HT-29 (cell line): ENCODE measurements at places on chromosomes 6 and 20. TPM values are rescaled to one million over a fixed set of nuclear protein-coding genes. Genes with fewer than 3 reads are reported as not detected.

DNA sequence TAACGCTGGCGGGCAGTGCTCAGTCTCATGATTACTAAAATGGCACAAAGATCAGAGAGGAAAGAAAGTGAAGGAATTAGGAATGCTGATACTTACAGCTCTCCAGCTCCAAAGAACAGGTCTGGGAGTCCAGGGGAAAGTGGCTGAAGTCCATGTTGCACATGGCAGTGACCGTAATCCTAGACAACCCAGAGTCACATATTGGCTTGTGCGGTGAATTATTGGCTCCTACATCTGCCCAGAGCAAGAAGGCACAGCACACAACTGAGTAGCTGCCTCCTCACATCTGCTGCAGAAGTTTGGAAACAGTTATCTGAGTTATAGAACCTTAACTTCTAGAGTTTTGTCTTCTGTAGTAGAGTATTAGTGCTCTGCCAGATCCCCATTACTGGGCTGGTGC, 47.2 kb downstream of the GABRR2 start:
- no peak for DNase-seq

- DNase-seq = no peak
These were observed 81.3 kb upstream of the SIRPA start for GRCh38 chr20:1813674-1814635.

DNA sequence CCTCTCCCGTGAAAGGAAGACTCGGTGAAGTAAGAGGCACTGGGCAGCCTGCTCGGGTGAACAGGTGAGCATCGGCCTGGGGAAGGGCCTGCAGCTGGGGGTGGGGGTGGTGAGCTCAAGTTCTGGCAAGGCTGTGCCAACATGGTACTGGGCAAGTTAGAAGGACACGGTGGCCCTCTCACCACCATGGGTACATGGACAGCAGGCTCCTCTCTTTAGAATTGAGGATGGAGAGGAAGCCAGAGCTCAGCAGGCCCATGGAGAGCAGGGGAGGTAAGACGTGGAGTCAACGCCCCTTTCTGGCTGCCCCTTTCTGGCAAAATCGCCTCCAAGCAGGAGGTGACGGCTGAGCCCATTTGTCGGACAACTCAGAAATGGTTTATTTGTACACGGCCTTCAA, 135.6 kb downstream of the ANKRD60 start:
- no peak for DNase-seq

DNA sequence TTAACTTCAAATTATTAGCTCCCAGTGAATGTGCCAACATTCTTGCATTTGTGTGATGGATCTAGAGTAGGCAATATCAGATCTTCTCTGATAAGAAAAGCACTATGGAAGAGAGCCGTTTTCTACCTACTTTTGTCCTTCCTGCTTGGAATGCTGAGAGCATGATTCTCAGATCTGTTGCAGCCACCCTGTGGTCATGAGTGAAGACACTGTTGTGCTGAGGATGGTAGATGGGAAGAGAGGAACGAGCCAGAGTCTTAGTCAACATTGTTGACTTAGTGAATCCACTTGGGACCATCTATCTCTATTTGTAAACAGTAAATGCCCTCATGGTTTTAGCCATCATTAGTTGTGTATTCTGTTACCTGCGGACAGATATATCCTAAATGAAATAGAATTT, 202.6 kb downstream of the CD109 start:
- DNase-seq = no peak

DNA sequence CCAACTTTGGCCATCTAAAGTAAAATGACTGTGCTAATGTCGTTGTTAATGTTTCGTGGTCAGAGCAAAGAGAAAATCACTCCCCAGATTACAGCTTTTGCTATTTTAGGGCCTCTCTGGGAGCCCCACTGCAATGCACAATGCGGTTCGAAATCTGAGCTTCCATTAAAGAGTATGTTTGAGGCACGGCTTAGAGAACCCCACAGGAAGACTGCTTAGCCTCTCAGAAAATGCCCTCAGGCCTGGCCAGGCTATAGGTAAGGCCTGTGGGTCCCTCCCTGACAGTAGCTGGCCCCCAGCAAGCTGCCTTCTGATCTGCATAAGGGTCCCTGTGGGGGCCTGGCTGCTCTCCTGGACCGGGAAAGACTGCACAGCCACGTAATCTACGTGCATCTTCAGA, 274.6 kb downstream of the PTPRT start:
- DNase-seq = no peak

Gene ANKRD66
- not detected in 2 replicates for total RNA-seq

Gene PHF3
- total RNA-seq = 24.3 and 25.0 TPM in 2 replicates

Gene POPDC3
- total RNA-seq = not detected in 2 replicates

Gene ARFGAP1
- total RNA-seq = 142 and 150 TPM in 2 replicates

DNA sequence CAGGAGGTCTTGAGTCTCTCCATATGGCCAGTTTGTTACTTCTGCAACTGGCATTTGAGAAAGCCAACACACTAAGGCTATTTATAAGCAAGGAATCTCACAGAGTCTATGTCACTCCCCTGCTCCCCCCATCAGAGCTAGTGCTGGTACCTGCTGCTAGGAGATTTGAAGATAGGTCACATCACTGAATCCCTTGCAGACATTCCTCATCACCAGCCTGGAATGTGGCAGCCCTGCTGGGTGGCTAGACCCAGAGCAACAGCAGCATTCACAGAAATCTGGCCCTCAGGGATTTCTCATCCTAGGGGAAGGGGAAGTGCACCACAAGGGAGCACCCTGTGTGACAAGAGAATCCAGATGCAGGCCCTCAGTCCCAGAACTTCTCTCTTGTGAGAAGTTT, 672.1 kb downstream of the HACE1 start:
- no peak for DNase-seq

Gene BPIFB4
- not detected in 2 replicates for total RNA-seq

DNA sequence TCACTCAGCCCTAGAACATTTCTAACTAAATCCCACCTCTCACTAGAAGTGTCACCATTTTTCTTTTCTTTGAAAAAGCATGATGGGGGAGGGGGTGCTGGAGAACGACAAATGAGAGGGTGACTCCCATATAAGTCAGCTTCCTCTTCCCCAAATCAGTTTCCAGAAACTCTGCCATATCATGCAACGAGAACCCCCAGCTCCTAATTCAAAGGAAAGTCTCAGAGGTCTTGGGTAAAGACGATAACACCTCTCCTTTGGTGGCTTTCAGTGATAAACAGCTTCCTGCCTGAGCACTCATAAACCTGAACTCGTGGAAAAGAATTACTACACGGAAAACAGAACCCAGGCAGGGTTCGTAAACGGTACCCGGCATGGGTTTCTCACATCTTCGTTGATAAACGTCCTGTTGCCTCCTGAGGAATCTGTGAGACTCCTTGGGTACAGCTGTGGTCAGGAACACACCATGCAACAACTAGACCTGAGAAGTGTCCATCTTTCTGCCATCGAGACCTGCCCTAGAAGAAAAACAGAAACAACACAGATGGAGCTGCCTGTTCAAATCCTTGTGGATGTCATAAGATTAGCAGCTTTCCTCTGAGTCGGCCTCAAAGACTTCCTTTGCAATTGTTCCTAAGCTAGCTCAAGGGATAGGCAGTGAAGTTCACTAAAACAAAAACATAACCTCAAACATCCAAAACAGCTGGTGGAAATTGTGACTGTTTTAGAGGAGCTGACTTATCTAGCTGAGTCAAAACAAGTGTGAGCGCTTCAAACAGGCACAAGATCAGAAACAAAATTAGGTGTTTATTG, 185.8 kb upstream of the PRDM1 start:
- no peak for DNase-seq

DNA sequence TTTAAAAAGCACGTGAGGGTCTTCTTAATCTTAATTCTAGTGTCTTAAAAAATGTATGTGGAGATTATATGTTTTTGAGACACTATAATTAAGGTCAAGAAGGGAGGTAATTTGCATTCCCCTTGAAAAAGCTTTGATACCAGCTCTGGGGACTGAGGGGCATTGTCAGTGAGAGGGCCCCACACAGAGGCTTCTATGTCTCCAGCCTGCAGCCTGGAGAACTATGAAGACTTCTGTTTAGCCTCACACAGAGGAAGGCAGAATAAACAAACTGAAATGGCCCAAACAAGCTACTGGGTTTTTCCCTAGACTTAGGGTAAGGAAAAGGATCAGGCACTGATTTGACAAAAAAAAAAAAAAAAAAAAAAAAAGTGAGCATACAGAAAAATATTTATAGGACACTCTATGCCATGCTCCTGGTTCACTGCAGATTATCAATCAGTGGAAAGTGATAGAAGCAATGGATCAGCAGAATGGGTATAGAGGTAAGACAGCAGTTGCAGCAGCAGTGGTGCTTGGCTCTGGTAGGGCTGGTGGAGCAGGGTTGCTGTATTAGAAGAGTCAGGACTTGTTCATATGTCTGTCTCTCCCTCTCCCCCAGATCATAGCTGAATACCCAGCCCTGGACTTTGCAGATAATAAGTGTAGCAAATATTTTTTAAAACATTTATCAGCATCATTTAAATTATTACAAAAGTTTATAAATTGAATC, 85.4 kb downstream of the KLHL32 start:
- no peak for DNase-seq

Gene CALHM6
- total RNA-seq = not detected in 2 replicates
